Activated naive CD8-positive, alpha-beta T cell treated with anti-CD3 and anti-CD28 coated beads, Interleukin-2, amount 50 U/mL, for 16 hours (primary cell): ENCODE measurements at places on chromosomes 1 and 21.

GRCh38 chr1:178649582-178650350, 75.3 kb upstream of the RALGPS2 start:
- DNase-seq, result no peak

- DNase-seq, result no peak
Measured at GRCh38 chr1:38028671-38029070, 16.1 kb downstream of the UTP11 start.

DNA sequence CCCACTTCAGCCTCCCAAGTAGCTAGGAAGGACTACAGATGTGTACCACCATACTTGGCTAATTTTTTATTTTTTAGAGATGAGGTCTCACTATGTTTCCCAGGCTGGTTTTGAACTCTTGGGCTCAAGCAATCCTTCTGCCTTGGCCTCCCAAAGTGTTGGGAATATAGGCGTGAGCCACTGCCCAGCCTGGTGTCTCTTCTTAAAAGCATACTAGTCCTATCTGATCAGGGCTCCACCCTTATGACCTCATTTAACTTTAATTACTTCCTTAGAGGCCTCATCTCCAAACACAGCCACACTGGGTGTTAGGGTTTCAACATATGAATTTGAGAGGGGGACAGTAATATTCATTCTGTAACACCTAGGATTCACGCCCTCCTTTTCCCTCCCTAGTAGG, 130.9 kb downstream of the GLIS1 start:
- DNase-seq, result no peak

- no peak for DNase-seq
Measured at GRCh38 chr1:155744711-155745283, 55.9 kb downstream of the DAP3 start.

DNA sequence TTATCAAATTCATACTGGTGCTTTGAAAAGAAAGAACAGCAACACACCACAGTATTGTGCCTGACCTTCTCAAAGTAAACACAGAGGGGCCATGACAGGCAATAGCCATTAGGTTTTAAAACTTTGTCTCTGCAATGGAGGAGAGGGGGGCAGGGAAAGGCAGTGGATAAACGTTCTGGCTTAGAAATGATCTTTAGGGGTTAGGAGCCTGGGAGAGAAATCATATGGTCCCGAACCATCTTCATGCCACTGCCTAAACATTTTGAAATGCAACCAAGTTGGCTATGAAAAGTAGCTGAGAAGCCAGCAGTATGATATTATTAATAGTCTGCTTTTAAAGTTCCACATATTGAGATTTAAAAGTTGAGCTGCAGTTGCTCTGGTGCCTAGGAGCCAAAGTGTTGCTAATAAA, 39.8 kb downstream of the PLPP3 start:
- no peak for DNase-seq

- no peak for DNase-seq
Measured at GRCh38 chr1:234607109-234608024, 2.6 kb downstream of the IRF2BP2 start.

- no peak for DNase-seq
Measured at GRCh38 chr1:58657082-58657481, 42.8 kb downstream of the MYSM1 start.

- no peak for DNase-seq
Measured at GRCh38 chr1:76620371-76620770, 246.9 kb upstream of the ST6GALNAC5 start.

DNA sequence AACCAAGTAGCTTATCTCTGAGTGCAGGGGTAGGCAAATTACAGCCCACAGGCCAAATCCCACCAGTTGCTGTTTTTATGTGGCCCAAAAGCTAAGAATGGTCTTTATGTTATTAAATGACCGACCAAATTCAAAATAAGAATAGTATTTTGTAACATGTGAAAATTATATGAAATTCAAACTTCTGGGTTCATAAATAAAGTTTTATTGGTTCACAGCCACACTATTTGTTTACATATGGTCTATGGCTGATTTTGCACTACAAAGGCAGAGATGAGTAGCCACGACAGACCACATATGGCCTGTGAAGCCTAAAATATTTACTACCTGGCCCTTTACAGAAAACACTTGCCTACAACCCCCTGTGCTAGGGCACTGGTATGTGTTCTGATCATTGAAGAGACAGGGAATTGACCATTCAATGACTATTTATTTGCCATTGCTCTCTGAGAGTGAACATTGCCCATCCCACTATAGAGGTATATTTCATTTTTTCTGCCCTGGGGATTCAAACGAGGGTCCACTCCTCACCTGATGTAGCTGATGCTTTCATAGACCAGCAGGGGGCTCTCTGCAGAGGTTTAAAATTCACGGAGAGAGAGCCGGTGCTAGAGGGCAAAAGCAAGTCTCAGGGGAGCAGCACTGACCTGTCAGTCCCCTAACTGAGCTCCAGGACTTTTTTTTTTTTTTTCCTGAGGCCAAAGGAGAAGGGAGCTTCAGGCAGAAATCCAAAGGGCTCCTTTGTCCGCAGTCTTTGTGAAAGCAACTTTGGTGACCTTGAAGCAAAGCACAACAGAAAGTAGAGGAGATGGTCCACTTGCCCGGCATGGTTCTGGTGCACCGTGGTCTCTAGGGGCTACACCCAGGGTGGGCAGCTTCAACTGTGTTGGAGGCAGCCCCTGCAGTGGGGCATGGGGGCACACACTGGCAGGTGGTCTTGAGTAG, 7.3 kb upstream of the GNL2 start:
- no peak for DNase-seq

DNA sequence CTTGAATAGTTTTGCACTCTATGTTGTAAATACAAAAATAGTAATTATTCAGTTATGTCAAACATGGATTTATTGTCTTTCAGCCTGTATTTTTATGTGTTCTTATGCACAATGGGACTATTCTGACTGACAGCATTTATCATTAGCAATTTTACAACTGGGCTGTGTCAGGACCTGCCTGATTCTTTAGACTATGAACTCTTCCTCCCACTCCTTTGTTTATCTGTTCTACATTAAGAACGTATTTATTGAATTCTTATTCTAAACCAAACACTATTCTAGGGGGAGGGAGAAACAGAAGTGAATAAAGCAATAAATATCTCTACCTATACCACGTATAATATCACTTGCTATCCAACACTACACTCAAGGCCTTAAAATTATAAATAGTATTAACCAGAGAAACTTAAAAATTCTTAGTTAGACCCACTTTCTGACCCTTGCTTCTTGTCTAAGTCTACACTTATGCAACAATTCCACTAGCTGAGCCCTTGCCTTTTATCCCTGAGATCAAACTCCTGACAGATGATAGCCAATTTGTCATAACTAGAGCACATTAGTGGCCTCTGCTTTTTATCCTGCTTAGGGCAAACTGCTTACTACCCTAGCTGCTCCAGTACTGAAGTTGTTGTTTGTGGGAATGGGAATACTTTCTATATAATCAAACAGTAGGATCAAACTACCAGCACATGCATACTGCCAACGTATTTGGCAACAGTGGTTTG, 494.3 kb downstream of the BRINP3 start:
- DNase-seq, result no peak
